Osteocyte (in vitro differentiated cells): ENCODE measurements at places on chromosomes 13 and 19. TPM values are rescaled to one million over a fixed set of nuclear protein-coding genes. Genes with fewer than 3 reads are reported as not detected.

DNA sequence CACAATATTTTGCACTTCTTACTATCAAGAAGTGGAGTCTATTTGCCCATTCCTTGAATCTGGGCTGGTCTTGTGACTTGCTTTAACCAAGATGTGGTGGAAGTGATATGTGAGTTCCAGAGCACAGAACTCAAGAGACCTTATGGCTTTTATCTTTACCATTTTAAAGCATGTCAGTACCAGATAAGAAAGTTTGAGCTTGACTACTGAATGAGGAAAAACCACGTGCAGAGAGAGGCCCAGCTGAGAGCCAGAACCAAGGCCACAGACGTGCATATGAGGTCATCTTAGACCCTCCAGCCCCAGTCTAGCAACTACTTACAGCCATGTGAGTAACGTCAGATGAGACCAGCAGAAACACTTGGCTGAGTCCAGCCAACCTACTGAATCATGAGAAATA is 6.3 kb upstream of the CDK8 start:
- no peak for DNase-seq

The CABP5 gene
- total RNA-seq, result not detected in 2 replicates

The CFAP97D2 gene
- not detected in 2 replicates for total RNA-seq

- no peak for DNase-seq
These were observed 395.2 kb downstream of the MYO16 start for GRCh38 chr13:109024611-109025010.

The OLFM4 gene
- total RNA-seq, result not detected in 2 replicates

The KLK14 gene
- not detected in 2 replicates for total RNA-seq

DNA sequence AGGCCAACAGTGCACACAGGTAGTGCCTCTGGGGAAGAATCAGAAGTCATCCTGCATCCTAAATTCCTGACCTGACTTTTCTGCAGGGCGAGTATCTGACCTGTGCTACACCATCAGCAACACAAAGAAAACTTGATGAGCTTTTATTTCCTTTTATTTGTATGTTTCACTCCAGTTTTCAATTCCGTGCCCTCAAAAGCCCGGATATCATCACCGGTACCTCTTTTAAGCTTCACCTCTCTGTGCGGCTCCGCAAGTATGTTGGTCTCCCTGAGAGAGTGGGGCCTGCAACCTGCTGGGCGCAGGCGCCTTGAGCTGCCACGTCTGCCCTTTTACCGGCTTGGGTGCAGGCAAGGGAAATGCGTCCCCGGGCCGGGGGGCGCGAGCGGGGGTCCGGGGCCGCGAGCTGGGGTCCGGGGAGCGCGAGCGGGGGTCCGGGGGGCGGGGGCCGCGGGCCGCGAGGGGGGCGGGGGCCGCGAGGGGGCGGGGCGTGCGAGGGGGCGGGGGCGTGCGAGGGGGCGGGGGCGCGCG is 4.3 kb upstream of the DUXA start:
- no peak for DNase-seq

DNA sequence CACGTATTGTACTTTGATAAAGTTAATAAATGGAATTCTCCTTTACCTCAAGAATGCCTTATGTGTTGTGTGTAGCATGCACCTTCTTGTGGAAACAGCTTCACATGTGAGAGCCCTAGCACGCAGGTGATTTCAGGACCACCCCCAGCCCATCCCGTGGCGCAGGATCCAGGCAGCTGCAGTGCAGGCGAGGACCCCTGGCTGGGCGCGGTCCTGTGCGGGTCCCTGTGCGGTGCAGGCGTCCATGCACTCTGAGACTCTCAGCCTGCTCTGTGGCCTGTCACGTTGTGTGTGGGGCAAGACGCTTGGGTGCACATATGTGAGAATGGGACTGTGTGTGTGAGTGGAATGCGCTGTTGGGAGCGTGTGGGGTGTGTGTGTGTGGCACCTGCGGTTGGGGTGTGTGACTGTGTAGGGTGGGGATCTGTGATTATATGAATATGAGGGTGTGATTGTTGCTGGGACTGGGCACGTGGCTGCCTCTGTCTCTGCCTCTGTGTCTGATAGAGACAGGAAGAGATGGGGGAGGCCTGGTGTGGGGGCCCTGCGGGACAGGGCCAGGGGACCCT is 30.8 kb downstream of the WTIP start:
- DNase-seq, result no peak

The PSG5 gene
- total RNA-seq, result not detected in 2 replicates

GRCh38 chr19:34018546-34018945 is 153.8 kb upstream of the LSM14A start:
- no peak for DNase-seq

GRCh38 chr13:20460761-20461160 is 64.9 kb downstream of the CRYL1 start:
- DNase-seq, result no peak

The GJB2 gene
- total RNA-seq, result 0.27 TPM in 1 of 2 replicates, not detected in the other

- DNase-seq, result no peak
These were observed 113.1 kb downstream of the FOXO1 start for GRCh38 chr13:40553356-40553755.

DNA sequence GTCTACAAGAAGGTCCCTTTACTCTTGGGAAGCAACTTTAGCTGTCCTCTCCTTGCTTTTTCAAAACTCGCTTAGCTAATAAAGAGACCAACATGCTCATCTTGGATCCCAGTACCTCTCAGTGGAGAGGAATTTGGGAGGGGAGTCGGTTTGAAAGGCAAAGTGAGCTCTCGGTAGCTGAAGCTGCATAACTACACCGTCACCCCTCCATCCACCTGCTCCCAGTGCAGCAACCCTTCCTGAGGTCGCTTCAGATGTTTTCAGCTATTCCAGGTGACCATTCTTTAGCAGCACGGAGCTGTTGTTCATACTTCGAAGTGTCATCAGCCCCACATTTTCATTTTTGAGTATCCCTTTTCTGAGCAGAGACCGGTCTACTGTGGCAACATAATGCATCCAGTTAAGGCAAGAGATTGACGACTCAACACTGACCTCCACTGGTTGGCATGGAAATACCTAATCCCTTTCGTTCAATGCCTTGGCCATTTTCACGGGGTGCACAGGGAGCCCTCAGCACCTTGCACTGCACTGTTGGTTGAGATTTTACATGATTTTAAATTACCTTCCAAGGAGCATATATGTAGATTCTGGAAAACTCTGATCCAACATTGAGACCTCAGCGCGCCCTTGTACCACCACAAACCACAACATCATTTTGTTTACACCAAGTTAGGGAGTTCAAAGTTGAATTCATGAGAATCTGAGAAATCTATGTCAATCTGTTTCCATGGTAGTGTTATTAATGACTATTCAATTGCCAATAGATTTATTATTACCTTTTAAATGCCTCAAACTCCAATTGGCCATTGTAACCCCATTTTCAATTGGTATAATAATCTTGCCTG is 42.2 kb downstream of the DLEU7 start:
- DNase-seq, result no peak

The TSHZ3 gene
- total RNA-seq, result 10.7 and 11.9 TPM in 2 replicates

The FAM216B gene
- total RNA-seq, result not detected in 2 replicates

GRCh38 chr19:39833160-39833463 is 850 bp downstream of the DYRK1B start:
- no peak for DNase-seq

DNA sequence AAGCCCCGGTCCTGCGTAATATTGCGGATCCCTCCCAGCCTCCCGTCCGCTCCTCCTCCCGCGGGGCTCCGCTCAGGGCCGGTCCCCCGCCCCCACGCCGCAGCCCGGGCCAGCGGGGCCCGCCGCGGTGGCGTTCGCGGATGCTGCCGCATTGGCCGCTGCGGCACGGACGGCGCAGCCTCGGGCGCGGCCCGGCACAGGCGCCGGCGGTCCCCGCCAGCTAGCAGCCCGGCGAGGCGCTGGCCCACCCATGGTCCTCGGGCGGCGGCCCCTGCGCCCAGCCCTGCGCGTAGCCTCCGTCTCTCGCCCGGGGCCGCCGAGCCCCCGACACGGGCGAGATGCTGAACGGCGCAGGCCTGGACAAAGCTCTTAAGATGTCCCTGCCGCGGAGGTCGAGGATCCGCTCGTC is at the start of gene ATP8A2:
ATP8A2 (plus strand) TSS at position 100 of the 409 bp plus-strand sequence; CDS start at position 339, 239 bp downstream.
- no peak for DNase-seq
